ENCODE measurements at places on chromosomes 13 and 19.
A peak's percentile ranks its signal among the peaks of the same experiment; 100 is the strongest.

- no peak for DNase-seq
Observed at GRCh38 chr13:64674126-64674525, 2556.0 kb downstream of the PCDH9 start.

DNA sequence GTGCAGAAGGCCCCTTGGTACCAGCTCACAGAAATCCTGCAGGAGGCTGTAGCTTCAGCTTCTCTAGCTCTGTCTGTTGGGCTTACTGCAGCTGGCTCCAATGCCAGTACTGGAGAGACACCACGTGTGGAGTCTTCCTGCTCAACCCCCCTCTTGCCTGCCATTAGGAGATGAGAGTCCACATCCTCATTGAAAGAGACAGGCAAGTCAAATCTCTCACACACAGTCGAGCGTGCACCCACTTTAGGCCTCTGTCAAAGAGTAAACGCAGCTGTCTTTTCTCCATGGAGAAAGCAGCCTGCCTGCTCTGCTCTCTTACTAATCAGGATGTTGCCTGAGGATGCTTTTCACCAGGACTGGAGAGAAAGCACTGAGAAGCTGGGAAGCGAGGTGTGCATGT lies 523.0 kb upstream of the NBEA start:
- no peak for DNase-seq

DNA sequence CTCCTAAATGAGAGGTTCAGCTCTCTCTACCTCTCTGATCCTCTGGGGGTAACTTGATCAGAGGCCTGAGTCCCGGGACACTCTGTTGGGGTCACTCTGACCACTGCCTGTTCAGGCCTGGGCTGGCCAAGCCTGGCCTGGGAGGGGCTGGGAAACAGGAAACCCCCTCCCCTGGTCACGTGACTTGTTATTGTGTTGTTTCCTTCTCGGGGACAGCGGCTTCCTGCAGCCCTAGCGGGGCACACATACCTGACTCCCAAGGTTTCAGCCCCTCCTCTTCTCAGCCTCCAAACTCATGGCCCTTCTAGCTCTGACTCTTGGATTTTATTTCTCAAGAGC lies at the start of gene USHBP1:
USHBP1 (minus strand) TSS at position 105 of the 339 bp plus-strand sequence. CDS start 446 bp downstream, outside the sequence.
- no peak for DNase-seq

GRCh38 chr19:19552798-19553197 lies 14.7 kb downstream of the CILP2 start:
- peak; percentile 21 for DNase-seq

DNA sequence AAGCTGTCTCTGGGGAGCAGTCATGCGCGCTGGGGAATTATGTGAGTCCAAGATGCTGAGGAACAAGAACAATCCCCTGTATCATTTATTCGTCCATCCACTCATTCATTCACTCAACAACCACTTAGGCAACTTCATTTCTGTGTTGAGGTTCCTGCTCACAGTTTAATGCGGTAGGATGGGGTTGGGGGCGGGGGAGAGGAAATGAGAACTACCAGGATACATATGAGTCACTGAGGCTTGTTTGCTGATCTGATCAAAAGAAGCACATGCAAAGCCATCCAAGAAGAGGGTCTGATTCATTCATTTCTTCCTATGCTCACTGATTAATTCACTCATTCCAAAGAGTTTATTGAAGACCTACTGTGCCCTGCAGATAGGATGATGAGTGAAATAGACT lies 20.9 kb downstream of the ZNF536 start:
- DNase-seq, result peak; percentile 44

GRCh38 chr13:98385606-98386005 lies 191.3 kb downstream of the STK24 start:
- DNase-seq, result no peak

- DNase-seq, result no peak
Observed at GRCh38 chr19:4525563-4526002, 7.3 kb upstream of the PLIN4 start.

DNA sequence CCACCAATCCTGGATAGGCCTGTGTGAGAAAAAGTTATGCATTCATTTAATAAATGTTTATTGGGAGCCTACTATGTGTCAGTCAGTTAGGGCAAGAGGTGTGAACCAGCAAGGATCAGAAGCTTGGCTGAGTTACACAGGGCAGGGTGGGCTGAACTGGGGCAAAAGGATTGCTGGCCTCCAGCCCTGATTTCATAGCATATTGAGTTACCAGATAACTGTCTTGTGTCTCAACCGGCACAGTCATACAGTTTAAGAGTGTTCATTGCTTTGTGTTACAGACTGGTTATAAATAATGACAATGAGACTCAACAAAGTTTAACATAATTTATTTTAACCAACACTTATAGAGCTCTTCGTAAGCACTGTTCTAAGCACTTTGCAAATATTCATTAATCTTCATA lies 253.8 kb downstream of the DLEU7 start:
- DNase-seq, result no peak

GRCh38 chr19:1001538-1002166 lies 1.4 kb downstream of the GRIN3B start:
- peak; percentile 76 for DNase-seq

DNA sequence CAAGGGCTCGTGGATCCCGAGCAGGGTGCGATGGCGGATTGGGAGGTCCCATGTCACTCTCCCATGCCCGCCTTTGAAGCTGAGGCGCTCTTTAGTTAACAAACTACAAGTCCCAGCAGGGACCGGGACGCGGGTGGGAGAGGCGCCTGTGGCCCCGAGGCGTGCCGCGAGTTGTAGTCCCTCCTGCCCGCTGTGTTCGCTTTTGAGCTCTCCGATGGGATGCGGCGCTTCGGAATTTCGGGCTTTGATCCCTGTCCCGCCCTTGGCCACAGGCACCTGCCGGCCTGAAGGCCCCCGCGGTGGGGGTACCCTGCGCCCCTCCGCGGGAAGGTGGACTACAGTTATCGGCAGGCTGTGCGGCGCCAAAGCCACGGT lies 11.0 kb downstream of the CYTH2 start:
- peak; percentile 14 for DNase-seq

GRCh38 chr13:19150712-19151228 lies 30.9 kb downstream of the TUBA3C start:
- no peak for DNase-seq

DNA sequence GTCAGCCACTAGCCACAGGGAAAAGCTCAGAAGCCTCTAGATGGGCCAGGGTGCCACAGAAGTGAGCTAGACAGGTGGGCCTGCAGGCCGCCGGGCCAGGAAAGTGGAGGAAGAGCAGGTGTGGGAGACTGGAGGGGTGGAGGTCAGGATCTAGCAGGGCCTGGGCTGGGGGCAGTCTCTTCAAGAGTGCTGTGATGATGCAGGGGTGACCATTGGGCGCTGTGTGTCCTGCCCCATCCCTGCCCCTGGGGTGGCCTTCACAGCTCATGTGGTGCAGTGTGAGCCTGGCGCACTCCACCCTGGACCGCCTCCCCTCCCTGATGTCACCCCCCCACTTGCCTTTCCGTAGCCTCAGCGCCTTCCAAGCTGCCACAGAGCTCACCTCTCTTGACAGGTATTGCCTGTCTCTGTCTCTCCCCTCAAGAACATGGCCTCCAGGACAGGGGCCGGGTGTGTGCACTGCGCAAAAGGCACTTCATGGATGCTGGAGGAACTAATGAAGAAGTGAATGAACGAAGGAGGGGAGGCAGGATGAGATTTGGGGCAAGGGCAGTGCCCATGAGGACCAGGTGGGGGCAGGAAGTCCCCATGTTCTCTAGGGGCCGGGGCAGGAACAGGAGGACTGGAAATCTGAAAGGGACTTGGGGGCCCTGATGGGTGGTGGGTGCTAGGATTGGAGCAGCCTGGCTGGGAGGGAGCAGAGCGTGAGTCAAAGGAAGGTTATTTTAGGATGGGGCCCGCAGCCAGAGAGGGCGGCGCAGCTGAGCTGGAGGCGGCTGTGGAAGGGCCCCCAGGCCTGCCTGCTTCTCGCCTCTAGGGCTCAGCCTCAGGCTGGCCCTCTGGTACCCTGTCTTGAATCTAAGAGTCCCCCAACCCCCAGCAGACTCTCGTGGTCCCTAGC lies 6.6 kb downstream of the SSBP4 start:
- no peak for DNase-seq

- no peak for DNase-seq
Observed at GRCh38 chr13:112970552-112971287, 1.7 kb downstream of the MCF2L start.

- no peak for DNase-seq
Observed at GRCh38 chr19:14473073-14473977, 1.8 kb downstream of the PTGER1 start.

GRCh38 chr13:51746802-51747201 lies 57.2 kb downstream of the DHRS12 start:
- no peak for DNase-seq

DNA sequence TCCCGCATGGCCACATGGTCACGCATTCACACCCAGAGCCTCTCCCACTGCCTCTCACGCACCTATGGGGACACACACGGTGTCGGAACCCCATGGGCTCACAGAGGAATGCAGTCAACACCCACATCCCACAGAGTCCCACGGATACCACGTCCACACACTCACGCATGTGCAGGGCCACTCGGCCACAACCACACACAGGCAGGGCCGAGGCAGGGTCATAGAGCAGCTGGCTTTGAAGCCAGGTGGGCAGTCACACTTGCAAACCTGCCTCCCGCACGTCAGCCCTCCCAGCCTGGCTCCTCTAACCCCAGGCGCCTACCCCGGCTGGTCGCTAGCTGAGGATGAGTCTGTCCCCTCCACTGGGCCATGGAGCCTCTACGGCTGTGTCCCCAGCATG lies 8.1 kb downstream of the ERCC2 start:
- no peak for DNase-seq

GRCh38 chr13:33135097-33135496 lies 118.9 kb downstream of the KL start:
- DNase-seq, result no peak

GRCh38 chr19:3024509-3024869 lies 4.6 kb downstream of the TLE2 start:
- DNase-seq, result peak; percentile 61

DNA sequence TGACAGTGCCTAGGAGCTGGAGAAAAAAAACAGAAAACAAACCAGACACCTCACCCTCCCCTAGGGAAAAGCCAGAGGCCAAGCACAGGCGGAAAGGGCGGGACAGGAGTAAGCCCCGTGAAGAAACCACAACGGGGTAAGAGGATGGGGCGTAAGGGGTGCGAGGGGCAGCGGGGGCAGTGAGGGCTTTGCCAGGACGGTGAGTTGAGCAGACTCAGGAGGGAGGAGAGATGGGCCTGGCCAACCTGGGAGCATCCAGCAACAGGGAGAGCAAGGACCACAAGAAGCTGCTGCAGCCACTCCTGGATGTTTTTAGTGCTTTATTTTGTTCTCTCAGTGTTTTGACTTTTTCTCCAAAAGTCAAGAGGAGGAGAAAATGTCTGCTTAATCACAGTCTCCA lies 114.1 kb upstream of the SOX1 start:
- no peak for DNase-seq

DNA sequence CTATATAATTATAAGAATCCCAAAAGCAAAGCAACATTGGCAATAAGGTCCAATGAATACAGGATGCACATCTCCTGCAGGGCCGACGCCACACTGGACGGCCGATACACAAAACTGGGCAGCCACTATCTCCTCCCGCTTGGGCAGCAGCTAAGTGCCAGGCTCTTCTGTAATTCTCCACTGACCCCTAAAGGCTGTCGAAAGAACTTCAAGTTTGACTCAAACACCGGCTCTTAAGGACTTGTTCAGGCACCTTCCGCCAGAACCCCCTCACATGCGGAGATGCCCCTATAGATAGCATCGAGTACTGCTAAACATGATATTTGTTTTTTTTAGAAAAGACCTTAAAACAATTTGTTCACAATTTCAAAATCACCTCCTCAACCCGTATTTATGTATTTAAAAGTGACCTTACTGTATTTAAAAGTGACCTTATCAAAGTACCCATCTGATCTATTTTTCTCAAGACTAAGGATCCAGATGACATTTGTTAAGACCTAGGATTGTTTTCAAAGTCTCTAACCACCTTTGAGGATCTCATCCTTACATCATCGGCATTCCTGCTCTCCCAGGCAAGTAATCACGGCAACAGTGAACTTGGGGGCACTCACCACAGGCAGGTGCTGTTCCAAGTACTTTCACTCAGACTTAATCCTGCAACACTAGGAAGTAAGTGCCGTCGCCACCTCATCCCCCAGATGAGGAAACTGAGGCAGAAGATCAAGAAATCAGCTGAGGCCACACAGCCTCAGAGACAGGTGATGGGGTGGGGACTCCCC lies 77.8 kb downstream of the TUBGCP3 start:
- peak; percentile 21 for DNase-seq

DNA sequence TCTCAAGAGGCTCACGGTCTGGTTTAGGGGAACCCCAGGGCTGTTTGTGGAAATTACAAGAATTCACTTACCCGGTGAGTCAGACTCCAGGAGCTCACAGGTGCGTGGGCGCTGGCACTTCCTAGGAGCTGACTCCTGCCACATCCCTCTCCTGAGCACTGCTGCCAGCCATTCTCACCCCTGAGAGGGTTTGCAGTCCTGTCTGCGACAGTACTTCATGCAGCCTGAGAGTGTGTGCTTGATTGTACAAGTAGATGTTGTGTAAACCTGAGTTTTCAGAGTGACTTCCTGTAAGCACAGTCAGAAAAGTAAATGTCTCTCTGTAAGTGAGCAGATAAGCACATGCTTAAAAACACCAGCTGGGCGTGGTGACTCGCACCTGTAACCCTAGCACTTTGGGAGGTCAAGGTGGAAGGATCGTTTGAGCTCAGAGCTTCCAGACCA lies 8.1 kb downstream of the MRPL4 start:
- DNase-seq, result peak; percentile 68

GRCh38 chr19:29745253-29745652 lies 30.2 kb upstream of the C19orf12 start:
- no peak for DNase-seq

- DNase-seq, result no peak
Observed at GRCh38 chr13:101150998-101151397, 265.3 kb downstream of the NALCN start.

DNA sequence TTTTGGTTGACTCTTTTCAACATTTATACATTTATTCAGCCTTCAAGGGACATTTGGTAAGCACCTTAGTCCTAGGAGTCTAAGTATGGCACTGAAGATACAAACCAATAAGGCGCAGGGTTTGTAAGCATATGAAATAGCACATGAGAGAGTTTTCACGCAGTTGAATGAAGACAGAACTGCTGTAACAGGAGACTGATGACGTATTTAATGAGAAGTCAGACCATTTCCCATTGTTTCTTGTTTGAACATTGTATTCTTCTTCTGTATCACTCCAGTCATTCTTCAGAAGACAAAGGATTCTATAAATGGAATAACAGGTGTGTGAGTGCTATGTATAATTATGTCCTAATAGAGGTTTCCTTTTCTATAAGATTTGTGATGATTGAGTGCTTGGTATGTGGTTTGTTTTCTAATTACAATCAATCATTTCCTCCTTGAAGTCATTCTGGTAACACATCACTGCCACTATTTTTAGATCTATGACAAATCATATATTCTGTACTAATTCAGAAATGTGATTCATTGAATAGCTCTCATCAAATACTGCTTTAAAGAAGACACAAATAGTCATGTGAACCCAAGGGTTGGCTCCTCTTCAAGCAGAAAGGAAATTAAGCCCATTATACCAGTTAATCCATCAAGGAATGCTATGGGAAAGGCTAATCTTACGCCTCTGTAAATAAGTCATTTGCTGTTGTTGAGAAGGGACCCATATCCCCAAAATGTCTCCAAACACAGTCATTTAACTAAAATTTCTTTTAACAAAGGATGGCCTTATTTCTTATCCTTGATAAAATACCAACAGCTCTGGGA lies 222.8 kb upstream of the NBEA start:
- no peak for DNase-seq

GRCh38 chr19:10945264-10945663 lies 15.6 kb upstream of the SMARCA4 start:
- DNase-seq, result no peak
